Cortex of kidney (tissue), 1 donor: ENCODE measurements at places on chromosomes 16 and 17.

DNA sequence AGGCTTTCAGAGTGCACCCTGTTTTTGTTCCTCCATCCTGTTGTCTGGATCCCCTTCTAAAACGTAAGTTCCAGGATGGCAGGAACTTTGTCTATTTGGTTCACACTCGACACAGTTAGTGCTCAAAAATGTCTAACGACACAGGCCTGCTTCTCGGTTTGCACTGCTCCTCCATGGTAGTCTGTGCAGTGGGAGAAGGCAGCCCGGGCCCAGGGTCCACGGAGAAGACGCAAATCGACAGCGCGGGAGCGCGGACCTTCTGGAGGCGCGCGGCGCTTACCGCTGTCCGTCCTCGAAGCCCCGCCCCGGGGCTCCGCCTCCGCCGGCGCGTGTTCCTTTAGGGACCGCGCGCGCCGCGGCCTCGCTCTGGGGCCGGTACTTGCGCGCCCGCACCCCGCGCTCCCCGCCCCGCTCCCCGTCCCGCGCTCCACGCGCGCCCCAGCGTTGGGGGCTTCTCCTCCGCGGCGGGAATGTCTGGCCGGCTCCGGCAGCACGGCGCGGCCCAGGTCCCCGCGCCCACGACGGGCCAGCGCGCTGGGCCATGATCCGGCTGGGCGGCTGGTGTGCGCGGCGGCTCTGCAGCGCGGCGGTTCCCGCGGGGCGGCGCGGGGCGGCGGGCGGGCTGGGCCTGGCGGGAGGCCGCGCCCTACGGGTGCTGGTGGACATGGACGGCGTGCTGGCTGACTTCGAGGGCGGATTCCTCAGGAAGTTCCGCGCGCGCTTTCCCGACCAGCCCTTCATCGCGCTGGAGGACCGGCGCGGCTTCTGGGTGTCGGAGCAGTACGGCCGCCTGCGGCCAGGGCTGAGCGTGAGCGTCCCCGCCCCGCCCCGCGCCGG lies at the start of gene NT5M:
NT5M (plus strand) TSS at position 364 of the 837 bp plus-strand sequence; CDS start at position 542, 178 bp downstream.
- no peak for DNase-seq

GRCh38 chr17:9922012-9922848 lies 17.2 kb upstream of the RCVRN start:
- DNase-seq: no peak

- no peak for DNase-seq
These were observed 524.1 kb downstream of the GRIN2A start for GRCh38 chr16:9658164-9658563.

DNA sequence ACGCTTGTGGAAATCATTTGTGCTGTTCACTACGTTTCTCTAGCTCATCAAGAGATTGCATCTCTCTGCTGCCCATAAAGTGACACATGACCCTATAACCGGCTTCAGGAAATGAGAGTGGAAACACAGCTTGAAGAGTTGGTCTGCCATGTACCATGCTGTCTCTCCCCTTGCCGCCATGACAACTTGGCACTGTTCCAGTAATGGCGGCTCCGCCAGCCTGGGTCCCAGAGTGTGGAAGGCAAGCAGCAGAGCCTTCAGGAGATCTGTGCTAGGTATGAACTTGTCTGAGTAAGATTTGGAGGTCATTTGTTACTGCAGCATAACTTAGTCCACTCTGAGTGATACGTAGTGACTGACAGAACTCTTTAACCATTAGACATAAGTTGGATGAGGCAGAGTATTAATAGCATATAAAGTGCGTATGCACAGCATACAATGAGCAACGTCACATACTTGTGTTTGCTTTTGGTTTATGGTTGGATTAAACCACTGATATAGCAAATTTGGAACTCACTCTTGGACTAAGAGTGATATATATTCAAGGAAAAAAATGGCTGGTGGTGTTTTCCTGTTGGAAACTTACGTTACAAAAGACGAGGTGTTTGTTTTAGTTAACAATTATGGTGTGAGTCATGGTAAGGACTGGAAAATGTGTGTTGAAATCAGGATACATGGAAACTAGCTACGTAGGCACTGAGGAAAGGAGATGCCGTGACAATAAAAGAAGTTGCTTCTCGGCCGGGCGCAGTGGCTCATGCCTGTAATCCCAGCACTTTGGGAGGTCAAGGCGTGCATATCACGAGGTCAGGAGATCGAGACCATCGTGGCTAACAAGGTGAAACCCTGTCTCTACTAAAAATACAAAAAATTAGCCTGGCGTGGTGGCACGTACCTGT lies 24.4 kb upstream of the PMP22 start:
- no peak for DNase-seq

GRCh38 chr16:65497571-65497970 lies 375.7 kb upstream of the CDH11 start:
- no peak for DNase-seq

DNA sequence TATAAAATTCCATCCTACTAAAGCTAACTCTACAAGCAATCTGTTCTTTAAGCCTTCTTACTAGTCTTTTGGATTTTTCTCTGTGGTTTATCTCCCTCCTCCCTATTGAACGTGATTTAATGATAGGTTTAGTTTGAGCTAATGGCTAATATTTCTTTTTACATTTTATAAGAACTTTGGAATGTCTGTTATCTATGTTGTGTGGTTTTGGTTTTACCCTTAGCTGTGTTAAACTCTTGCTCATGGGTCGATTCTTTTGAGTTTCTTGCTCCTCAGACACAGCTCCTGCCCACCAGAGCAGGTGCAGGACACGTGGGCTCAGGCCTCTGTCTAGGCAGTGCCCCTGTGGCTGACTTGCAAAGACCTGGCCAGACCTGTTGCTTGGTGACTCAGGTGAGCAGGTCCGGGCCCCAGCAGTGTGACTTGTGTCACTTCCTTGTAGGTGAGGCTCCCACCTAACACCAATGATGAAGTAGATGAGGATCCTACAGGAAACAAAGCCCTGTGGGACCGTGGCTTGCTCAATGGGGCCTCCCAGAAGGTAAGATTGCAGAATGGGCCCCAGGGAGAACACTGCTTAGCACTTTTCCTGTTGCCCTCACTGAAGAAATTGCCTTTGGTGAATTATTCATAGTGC lies 45.1 kb downstream of the SF3B3 start:
- DNase-seq: no peak

- DNase-seq: no peak
These were observed 7.5 kb downstream of the LCMT1 start for GRCh38 chr16:25118851-25119578.

DNA sequence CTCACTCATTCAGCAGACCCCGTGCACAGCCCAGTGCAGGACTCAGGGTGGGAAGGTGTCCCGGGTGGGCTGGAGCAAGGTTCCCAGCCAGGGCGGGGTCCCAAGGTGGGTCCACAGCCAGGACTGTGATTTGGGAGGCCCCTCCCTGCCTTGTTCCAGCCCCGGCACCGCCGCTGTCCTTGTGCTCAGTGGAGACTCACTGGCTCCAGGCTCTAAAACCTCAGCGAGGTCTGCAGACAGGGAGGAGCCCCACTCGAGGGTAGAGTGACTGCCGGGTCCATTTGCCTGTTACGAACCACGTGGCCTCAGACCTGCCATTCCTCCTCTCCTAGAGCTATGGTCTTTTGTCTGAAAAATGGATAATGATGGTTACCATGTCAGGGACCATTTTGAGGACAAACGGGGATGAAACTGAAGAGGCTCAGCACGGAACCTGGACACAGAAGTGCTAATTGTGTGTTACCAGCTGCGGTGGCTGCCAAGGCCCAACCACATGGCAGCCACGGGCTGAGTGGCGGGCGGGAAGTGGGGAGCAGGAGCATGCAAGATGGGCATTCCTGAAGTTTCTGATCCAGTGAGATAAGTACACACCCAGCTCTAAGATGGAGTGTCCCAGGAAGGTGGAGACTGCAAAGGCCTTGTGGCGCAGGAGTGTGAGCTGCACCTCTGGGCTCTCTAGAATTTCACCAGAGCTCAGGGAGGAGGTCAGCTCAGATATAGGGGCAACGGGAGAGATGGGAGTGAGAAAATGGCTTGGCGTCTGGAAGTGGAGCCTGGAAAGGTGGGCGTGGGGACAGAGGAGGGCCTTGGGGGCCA lies 317.6 kb downstream of the SEC14L1 start:
- DNase-seq: no peak

DNA sequence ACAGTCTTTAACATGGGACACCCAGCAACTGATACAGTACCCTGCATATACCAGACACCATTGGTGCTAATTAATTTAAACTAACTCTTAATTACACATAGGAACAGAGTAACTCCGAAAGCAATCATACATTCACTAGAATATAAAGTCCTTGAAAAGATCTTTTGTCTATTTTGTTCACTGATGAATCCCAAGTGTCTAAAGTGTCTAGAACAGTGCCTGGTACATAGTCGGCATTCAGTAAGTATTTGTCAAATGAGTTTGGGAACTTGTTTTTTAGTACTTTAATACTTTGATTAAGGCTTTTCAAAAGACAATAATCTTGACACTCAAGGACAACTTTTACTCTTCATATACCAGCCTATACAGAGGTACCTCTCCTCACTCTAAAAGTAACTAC lies 13.8 kb downstream of the YWHAE start:
- DNase-seq: no peak

GRCh38 chr17:80979547-80980378 lies 11.9 kb upstream of the CHMP6 start:
- DNase-seq: no peak

GRCh38 chr16:52834736-52835465 lies 217.8 kb downstream of the CHD9NB start:
- no peak for DNase-seq

DNA sequence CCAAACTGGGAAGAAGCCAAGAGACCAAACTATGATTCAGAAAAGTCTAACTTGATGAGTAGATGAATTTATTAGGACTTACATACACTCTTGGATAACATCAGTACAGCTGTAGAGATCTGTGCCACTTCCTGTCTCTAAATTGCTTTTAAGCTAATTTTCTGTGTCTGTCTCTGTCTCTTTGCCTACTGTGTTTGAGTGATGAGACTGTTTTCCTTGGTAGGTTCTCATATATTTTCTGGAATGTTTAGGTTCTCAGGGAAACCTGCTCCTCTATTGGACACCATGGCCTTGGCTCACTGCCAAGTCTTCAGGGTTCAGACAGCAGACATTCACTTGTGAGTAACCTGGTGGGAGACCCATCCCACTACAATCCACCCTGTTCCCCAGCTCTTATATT lies 103.5 kb upstream of the KIF2B start:
- no peak for DNase-seq

GRCh38 chr17:30318155-30318554 lies 15.7 kb downstream of the TMIGD1 start:
- no peak for DNase-seq

- no peak for DNase-seq
These were observed 115.3 kb downstream of the CEP112 start for GRCh38 chr17:66076546-66077190.

DNA sequence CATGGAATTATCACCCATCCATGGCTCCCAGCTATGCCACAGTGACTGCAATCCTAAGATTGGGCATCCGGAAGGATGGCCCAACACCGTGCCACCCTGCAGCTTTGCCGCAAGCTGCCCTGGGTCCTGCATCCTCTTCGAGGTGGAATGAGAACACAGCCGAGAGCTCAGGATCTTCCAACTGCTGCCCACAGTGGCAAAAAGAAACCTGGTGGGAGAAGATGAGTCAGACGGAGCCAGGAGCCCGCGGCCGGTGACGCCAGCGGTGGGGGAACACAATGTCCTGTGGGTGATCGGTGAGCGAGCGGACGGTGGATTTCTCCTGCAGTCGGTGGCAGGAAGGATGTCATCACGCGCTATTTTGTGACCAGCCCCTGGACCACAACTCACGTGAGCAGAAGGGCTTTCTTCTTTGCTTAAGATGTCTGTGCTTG lies 20.1 kb downstream of the CD7 start:
- no peak for DNase-seq

DNA sequence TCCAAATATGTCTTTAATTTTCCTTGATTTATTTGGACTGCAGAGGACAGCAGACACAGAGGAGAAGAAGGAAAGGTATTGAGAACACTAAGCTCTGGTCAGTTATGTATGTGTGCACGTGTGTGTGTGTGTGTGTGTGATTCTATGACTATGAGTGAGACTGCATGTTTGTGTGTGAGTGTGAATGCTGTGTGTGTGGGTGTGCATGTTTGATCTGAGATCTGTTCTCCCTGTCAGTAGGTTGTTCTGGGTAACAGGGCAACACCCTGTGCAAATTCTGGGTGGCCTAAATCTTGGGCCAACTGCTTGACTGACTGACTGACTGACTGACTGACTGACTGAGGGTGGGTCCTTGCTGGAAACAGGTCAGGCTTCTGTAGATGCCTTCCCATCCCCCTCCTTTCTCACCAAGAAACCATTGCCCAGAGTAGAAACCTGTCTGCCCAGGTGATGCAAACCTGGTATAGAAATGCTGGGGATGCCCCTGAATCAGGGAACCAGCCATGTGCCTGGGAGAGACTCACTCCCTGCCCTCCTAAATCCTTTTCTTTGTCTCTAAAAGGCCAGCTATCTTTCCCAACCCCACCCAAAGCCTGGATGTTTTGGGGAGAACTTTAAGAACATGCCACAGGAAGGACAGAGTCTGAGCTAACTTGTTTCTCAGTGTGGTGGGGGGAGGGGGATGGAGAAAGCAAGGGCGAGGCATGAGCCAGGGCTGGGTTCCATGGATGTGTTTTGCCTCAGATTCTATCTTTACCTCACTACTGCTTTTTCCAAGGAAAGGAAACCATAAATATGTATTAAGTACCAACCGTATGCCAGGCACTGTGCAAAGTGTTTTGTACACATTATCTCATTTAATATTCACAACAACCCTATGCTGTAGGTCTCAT lies 4.5 kb upstream of the NR1D1 start:
- DNase-seq: no peak

GRCh38 chr17:65975878-65976277 lies 216.1 kb downstream of the CEP112 start:
- DNase-seq: no peak

GRCh38 chr16:86325895-86326294 lies 184.4 kb upstream of the FOXF1 start:
- no peak for DNase-seq

- DNase-seq: no peak
These were observed 99.6 kb downstream of the CA4 start for GRCh38 chr17:60249290-60249826.

GRCh38 chr16:74837056-74837455 lies 62.4 kb upstream of the FA2H start:
- DNase-seq: no peak

DNA sequence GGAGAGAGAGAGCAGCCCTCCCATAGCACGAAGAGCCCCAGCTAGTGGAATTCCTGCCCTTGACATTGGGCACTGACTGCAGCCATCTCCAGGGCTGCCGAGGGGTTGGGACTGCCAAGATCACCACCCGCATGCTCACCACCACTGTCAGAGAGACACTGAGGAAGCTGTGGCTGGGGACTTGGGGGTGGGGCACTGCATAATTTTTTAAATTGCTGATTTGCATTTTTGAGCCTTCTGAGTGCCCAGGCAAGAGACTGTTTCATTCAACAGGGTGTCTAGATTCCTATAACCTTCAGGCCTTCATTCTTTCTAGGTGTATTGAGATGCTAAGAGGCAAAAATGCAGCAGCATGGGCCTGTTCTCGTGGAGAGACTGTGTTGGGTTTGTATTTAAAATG lies 9.0 kb upstream of the EPX start:
- DNase-seq: no peak

- no peak for DNase-seq
These were observed 33.0 kb upstream of the SEC14L1 start for GRCh38 chr17:77107506-77108433.
